ENCODE measurements at places on chromosomes 5 and 9. TPM values are rescaled to one million over a fixed set of nuclear protein-coding genes. Genes with fewer than 3 reads are reported as not detected.

The PCDHA2 gene
- total RNA-seq: 0.13 TPM

GRCh38 chr9:103755441-103755840 is 338.7 kb upstream of the SMC2 start:
- no peak for DNase-seq

GRCh38 chr5:140800816-140801493 is at the start of gene PCDHA3:
Gene PCDHA3, plus strand, starts transcription at chr5:140801057.
- DNase-seq: peak; percentile 64

GRCh38 chr5:113235884-113236283 is 198.9 kb downstream of the TSSK1B start:
- DNase-seq: no peak

GRCh38 chr9:95065224-95065623 is 252.3 kb downstream of the FANCC start:
- DNase-seq: no peak

- no peak for DNase-seq
These were observed 188.2 kb downstream of the SGCD start for GRCh38 chr5:156515121-156515520.

DNA sequence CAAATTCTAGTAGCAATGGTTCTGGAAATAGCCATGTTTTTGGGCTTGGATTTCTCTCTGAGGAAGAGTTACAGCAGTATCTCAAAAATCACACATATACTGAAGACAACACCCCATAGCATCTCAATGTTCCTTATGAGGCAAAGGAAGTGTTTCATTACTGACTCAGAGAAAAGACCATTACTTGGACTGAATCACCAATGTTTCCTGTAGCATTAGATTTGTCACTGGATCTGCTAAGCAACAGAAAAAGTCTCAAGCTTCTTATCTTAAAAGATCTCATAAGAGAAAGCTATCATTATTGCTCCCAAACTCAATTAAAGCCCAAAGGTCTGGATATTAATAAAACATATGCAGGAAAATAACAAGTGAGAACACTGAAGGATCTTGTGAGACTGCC is 272.4 kb downstream of the ADAMTS6 start:
- no peak for DNase-seq

- no peak for DNase-seq
These were observed 164.3 kb upstream of the ACOT12 start for GRCh38 chr5:81558188-81558587.

DNA sequence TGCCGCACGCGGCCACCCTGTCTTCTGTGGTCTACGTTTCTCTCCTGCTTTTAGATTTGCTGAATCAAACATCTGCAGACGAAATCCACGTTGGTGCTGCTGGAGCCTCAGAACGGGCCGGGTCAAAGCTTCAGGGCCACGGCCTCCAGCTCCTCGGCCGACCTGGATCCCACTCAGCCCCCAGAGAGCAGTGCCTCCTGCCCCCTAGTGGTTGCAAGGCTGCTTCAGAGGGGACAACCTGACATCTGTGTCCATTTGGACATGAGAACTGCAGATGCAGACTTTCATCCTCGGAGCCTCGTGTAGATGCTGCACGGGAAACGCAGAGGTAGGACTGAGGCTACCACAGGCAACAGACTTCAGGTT is 23.0 kb upstream of the SLC6A3 start:
- DNase-seq: peak; percentile 18

DNA sequence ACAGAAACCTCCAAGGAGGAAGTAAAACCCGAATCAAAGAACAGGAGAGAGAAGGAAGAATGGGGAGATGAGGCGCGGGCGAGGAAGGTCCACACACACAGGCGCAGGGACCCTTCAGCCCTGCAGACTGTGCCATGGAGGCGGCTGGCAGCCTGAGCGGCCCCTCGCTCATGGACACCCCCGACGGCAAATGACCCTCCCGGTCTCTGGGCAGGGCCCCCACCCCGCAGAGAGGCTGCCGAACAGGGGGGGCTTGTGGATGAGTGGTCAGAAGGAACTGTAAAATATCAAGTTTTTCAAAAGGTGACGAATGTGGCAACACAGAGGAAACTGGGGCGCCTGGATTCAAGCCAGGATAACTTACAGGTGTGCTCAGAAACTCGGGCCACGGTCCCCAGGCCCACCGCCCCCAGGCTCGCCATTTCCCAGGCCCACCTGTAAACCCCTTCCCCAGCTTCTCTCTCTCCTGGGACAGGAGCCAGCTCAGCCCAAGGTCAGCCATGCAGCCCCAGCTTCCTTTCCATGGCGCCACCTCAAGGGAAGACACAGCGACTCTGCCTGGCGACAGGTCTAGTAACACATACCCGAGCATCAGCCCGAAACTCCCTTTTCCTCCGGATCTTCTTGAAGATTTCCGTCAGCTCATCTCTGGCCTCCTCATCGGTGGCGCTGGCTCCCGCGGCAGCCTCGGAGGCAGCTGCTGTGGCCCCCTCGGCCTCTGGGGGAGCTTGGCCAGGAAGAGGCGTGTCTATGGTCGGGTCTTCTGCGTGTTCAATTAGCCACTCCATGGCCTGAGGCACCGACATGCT is 16.5 kb downstream of the UBAC1 start:
- no peak for DNase-seq

Measured in upper lobe of left lung (tissue), 6 donors.